ENCODE measurements at places on chromosomes 12 and 14.
A peak's percentile ranks its signal among the peaks of the same experiment; 100 is the strongest.

DNA sequence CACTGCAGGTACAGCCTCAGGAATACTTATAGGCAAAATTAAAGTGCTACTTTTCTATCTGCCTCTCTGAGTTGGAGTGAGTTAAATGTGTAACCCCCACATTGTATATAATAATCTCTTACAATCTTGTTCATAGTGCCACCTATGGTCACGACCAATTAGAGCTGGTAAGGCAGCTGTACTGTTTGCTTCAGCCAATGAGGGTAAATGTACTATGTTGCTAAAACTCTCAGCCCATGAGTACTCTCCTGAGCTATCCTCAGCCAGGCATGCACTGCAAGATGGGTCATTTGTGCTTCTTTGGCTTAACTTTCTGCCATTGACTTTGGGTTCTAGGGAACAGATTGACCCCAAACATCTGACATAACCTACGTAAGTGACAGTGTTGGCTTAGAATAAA lies 15.0 kb upstream of the MDM2 start:
- DNase-seq: no peak

DNA sequence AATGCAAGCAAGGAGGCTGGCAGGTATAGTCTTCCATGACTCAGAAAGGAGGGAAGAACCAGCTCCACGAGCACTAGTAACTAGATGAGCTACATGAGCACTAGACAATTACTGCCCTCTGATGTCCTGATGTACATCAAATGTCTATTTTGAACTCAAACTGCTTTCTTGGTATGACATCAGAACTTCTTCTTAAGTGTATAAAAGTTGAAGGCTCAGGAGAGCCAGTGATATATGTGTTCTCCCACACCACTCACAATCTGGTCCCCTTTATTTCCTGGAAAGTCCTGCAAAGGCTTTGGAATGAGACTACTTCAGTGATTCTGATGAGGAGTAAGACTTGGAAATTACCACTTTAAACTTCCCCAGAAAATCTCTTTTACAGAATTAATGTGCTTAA lies 18.5 kb upstream of the DHRS7 start:
- DNase-seq: no peak

- DNase-seq: no peak
Measured at GRCh38 chr12:107415071-107415470, 270.5 kb upstream of the PWP1 start.

DNA sequence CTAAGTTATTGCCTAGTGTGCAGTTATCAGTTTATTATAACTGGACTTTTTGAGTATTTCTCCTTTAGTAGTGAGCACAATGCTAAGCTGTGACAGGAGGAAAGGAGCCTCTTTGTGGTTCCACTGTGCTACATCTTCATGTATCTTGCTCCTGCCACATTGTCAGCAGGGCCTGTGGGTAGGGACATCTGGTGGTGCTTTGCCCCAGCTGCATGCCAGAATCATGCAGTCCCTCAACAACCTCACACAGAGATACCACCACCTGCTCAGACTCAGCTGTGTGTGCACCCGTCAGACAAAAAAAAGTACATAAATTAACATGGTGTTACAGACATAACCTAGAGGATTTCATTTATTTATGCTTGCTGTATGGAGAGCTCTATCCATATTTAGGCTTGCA lies 51.1 kb downstream of the MIS18BP1 start:
- DNase-seq: peak; percentile 4

DNA sequence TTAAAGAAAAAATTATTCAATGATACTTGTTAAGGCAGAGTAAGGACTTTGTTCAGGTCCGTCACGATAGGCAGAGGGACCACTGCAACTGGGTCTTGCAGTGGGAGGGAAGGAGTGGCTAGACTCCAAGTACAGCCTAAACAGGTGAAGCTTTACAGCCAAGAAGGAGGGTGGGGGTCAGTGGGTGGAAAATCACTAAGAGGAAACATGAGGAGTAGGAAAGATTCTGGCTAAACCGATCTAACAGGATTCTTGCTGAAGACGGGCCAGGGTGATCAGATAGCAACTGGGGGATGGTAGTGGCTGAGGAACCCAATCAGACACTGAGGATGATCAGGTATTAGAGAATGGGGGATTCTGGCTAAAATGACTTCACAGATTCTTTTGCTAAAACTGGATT lies 100.2 kb downstream of the TTC7B start:
- no peak for DNase-seq

DNA sequence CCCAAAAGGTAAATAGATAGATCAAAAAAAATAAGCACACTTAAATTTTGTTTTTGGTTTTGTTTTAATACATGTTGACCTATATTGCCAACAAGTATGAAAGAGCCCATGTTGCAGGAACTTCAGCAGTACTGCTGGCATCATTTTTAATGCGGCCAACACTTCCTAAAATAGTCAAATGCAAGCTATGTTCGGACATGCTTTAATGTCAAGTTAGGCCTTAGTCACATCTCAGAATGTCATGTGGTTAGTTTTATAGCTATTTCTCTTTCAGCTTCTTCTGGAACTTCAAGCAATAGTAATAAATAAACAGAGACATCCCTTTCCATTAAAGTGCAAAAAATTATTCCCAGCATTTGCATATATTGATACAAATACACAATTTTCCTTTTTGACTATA lies 153.4 kb downstream of the PIK3C2G start:
- DNase-seq: no peak

DNA sequence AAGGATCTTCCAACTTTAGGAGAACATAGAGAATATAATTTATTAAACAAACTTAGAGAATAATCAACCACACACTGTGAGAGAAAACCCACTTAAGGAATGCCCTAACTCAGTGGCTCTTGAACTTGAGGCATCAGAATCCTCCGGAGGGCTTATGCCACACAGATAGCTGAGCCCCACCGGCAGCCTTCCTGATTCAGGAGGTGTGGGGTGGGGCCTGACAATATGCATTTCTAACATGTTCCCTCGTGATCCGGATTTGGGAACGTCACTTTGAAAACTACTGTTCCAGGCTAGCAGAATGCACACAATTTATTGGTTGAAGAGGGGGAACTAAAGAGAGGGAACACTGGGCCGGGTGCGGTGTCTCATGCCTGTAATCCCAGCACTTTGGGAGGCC lies 2.0 kb upstream of the SOAT2 start:
- no peak for DNase-seq

GRCh38 chr12:113403435-113404415 lies at the start of gene SDS:
Gene SDS, minus strand, starts transcription at chr12:113403887. Its CDS starts 4,179 bp downstream, at chr12:113399708.
- DNase-seq: no peak

- no peak for DNase-seq
Measured at GRCh38 chr12:1620092-1620491, 8.9 kb upstream of the WNT5B start.

DNA sequence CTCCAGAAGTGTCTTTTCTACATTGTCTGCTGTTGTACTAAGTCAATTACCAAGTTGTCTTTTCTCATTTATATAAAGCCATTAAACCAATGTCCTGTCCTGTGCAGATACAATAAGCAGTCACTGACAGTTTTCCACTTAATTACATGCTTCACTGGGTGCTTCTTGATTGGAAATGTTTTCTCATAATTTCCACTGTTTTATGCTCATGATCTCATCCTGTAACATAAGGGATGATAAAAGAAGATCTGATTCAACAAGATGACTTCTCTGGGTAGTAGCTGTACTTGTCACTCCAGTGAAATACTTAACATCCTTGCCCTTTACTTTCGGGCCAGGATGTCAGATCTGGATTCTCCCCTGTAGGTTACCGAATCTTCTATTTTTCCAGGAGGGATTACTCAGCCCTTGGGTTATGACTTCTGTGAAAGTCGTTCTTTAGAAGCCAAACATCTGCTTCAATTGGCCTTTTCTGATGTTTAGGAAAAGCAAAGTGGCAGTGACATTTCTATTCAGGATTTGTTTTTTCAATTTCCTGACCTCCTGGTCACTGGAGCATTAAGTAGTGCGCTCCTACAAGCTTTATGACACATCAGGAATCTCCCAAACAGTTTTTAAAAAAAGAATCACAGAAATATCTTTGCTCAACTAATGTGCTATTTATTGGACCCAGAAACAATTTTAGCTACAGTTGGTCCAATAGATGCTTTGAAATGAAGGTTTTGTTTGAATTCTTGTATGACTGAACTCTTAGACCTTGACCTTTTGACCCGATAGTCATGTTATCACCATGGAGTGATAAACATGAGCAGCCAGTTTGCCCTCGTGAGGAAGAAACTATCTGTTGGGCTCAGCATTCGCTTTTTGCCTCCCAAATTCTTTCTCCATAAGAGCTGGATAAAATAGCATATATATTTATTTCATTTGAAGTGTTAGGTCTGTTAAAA lies 234.5 kb upstream of the SSTR1 start:
- DNase-seq: no peak

GRCh38 chr12:60475825-60476224 lies 880.0 kb downstream of the SLC16A7 start:
- no peak for DNase-seq

DNA sequence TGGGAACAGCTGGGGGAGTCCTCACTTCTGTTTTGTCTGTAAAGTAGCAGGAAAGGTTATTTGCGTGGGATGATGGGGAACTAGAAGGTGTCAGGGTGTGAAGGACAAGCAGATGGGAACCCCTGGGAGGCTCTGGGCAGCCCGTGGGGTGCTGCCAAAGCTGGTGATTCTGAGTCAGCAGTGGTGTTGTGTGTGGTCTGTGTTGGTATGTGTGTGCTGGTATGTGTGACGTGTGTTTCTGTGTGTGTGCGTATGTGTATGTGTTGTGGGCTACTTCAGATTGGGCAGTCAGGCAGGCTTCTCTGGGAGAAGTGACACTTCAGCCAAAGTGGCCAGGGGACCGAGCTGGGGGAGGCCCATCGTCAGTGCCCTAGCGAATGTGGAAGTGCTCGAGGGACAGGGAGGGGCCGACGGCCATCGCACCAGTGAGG lies 15.3 kb upstream of the BDKRB2 start:
- DNase-seq: no peak

DNA sequence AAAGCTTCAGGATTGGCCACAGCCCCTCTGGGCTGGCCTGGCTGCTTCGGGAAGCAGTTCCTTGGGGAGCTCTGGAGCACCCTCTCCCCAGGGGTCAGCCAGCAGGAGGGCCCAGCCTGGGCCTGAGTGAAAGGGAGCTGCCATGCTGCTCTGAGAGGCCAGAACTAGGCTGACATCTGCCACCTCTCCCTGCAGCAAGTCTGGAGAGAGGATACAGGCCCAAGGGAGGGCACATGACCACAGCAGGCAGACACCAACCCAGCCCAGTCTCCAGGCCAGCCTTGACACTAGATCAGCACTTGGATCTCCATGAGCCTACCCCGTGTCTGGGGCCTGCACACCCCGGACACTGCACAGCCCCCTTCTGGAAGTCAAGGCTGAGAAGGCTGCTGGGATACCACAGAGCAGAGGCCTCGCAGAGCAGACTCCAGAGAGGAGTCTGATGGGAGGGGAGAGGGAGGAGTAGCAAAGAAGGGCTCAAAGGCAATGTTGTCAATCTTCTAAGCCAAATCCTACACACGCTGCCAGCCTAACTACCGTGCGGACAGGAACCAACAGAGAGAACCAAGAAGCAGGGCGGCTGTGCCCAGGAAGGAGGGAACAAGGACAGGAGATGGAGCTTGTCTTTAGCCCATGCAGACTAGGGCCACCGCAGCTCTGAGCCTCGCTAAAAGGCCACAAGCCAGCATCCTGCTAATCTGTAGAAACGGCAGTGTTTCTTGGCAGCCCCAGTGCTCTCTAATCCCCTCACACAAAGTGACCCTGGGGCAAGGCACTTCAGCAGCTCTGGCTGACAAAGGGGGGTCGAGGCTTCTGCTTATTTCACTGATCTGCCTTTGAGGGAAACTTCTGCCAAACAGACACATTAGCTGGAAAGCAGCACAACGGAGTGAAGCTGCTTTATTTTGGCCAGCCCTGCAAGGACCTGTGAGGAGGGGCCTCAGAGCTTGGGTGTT lies 12.9 kb downstream of the COL2A1 start:
- no peak for DNase-seq

DNA sequence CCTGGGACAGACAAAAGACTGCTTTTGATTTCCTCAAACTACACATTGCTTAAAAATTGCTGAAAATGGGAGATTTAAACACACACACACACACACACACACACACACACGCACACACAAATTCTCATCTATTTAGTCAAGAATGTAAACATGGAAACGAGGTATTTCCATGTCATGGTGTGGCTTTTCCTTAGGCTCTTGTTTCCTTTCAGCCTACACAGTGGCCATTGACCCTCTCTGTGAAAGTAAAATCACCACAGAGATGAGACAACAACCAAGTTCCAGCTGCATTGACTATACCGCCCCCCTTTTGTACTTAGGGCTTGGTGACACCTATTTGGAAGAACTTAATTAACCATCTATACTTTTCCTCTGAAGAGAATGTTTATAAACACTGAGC lies 41.9 kb downstream of the TTC8 start:
- DNase-seq: no peak

GRCh38 chr14:20179880-20180279 lies 10.8 kb upstream of the OR11G2 start:
- DNase-seq: no peak

DNA sequence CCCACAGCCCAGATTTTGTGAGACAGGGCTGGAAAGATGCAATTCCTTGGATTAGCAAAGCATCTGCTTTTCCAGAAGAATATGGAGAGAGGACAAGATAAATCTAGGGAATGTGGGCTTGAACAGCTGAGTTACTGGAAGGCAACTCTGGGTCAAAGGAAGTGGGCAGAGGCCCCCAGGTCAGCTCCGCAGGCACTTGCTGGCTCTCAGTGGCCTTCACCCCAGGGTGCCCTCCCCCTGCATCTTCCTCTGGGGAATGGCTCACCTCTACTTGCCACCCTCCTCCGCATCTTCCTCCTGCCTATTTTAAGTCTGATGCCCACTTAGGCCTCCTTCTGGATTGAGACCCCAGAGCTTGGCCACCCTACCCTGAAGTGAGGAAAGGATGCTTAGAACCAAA lies 10.5 kb upstream of the PNMA1 start:
- no peak for DNase-seq

DNA sequence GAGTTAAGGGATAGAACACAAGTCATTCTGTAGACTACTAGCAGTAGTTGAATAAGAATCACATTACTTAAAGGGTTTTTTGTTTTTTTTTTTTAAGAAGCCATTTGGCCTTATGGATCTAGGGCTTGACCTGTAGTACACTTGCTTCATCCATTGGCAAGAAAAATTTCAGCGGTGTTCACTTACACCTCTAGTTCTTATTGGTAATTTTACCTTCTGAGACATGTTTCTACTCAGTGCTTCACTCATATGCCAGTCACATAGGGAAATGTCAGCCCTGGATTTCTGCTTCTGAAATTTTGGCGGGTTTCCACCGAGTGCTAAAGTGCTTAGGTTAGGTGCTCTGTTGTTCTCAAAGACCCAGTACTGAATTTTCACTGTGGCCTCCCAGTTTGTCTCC lies 72.9 kb downstream of the FRMD6 start:
- no peak for DNase-seq

- no peak for DNase-seq
Measured at GRCh38 chr14:78170203-78170602, at the start of gene NRXN3. Gene NRXN3, plus strand, starts transcription at chr14:78170373. Its CDS starts 72,721 bp downstream, at chr14:78243094.

DNA sequence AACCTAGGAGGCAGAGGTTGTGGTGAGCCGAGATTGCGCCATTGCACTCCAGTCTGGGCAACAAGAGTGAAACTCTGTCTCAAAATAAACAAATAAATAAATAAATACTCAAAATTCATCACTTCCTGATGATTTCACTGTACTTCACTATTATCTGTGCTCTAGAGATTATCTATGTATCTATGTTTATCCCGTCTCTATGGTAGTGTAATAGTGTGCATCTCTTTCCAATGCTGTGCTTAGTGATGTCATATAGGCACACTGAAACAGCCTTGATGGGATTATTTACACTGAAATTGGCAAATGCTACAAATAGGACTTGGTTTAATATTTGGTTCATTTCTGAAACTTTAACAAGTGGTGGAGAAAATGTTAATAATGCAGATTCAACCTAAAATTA lies 6.5 kb downstream of the CAPS2 start:
- no peak for DNase-seq

All from stimulated activated CD4-positive, alpha-beta T cell treated with anti-CD3 and anti-CD28 coated beads, Interleukin-15, amount 100 ng/mL, for 48 hours (primary cell).